ENCODE measurements at places on chromosomes 4 and X. TPM values are rescaled to one million over a fixed set of nuclear protein-coding genes. Genes with fewer than 3 reads are reported as not detected.

IL13RA1 gene
- polyA plus RNA-seq, result 33.6 TPM

DNA sequence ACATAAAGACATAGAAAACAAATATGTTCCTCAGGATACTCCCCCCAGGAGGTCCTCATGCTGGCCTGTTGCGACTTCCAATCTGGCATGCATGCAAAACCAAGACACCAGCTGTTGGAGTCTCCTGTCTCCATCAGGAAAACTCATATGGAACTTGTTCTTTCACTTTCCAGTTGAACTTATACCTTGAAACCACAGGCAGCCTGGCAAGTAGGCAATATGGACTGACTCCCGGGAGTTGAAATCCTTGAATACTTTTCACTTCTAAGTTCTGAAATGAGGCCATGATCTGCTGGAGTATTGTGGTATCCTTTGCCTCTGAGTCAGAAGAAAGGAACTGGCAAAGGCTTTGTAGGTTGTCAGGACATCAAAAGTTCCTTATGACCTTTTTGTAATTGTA, 444.2 kb downstream of the IDS start:
- no peak for DNase-seq

GRCh38 chrX:18607966-18608365, 63.9 kb downstream of the RS1 start:
- DNase-seq, result no peak

GRCh38 chr4:75235359-75235951, 278.7 kb downstream of the RCHY1 start:
- no peak for DNase-seq

- DNase-seq, result no peak
Observed at GRCh38 chrX:13518126-13518525, 51.3 kb upstream of the EGFL6 start.

DNA sequence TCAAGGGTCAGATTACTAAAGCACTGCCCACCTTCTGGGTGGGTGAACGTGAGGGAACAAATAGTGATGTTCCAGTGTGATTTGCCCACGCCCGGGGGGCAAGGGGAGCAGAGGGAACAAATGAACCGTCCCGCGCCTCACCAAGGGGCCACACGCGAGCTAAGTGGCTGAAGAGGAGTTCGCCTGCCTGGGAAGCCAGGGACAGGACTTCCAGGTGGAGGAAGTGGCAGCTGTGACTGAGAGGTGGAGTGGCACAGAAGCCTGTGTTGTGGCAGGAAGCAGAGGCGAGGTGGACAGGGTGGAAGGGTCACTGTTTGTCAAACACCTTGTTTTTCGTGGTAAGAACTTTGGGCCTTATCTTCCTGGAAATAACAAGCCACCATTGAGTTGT, 9.0 kb upstream of the SORBS2 start:
- no peak for DNase-seq

DNA sequence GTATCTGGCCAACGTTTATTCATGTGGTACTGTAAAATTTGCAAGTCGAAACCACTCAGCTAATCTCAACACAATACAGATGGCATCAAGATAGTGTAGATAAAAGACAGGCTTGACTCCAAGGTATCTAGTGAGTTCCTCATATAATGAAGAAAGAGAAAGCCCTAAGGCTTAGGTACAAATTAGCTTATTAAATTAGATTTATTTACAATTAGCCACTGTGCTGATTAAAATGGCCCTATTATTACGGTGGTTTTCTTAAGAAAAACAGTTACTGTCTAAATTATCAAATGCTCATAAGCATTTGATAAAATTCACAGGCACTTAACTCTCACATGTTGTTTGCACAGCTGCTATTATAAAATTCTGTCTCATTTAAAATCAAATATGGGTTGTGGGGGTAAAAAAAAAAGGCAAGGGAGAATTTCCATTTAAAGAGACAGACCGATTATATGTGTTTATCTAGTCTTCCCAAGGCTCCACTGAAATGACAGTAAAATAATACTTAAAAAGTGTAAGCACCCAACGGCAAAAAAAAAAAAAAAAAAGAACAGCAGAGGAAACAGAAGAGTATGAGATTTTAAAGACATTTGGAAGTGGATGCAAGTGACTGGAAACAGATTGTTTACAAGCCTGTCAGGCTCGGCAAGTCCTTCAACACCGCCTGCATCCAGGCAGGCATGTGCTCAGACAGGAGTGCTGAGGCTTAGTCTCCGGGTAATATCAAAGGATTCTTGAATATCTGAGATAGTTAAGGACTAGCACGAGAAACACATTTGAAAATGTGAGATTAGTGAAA, 55.1 kb downstream of the FAM13A start:
- DNase-seq, result no peak

DNA sequence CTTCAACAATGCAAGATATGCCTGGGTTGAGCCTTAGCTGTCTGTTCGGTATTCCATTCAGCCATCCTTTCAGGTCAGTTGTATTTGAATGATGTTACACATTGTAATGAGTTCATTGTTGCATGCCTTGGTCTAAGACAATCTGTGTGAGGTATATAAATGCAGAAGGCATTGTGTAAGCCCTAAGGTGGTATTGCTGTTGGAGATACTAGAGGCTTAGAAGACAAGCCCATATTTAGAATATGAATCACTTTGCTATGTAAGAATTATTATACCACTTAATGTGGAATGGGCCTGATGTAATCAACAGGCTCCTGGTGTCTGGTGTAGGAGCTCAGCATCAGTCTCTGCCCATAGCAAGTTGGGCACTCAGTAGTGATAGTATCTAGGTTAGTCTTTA, 473.4 kb upstream of the GNPDA2 start:
- no peak for DNase-seq

- no peak for DNase-seq
Observed at GRCh38 chr4:91226867-91227266, 1076.9 kb upstream of the GRID2 start.

GRCh38 chr4:119242417-119242816, 29.9 kb downstream of the USP53 start:
- DNase-seq, result no peak

DNA sequence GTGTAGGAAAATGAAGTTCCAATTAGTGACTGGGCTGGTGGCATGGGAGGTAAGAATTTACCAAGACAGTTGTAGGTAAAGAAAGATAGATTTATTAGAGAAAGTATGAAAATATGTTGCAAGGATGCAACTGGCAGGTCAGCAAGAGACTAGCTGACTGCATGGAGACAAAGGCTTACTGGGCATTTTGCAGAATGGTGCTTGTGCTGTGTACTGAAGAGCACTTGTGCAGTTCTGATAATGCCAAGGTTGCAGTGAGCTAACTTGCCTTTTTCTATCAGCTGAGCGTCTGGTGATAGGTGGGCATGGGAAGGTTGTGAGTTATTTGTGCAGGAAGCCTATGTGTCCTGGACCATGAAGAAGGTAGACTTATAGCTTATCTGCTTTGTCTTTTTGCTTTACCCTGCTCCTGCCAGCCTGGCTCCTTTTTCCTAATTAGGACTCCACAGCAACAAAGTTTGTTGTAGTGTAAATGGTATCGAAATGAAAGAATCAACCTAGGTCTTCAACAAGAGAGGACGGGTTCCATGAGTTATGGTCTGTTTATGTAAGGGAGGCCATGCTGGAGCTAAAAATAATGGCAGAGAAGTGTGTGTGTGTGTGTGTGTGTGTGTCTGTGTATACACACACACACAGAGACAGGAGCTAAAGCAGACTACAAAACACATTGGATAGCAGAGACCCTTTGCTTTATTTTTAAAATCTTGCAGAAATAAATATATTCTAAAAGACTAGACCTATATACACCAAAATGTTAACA, 15.0 kb downstream of the BST1 start:
- DNase-seq, result no peak

MAGEA2 gene
- polyA plus RNA-seq, result not detected

GRCh38 chrX:141320801-141321200, 78.5 kb upstream of the SPANXC start:
- DNase-seq, result no peak

DNA sequence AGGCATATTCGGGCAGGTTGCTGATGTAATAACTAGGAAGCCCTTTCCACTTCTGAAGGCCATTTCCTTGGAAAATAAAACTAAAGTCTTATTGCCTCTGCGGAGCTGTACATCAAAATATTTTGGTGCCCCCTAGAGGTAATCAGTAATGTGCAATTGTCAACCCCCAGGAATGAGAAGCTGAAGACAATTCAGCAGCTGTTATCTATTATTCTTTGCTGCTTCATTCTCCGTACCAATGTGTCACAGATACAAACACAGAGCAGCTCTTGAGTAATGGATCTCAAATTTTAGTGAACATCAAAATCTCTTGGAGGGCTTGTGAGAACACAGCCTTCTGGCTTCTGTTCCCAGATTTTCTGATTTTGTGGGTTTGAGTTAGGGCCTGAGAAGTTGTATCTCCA, 3.5 kb upstream of the SLIT2 start:
- DNase-seq, result peak; percentile 48

TBC1D19 gene
- 1.1 TPM for polyA plus RNA-seq
